ENCODE measurements at places on chromosomes 6 and 20. TPM values are rescaled to one million over a fixed set of nuclear protein-coding genes. Genes with fewer than 3 reads are reported as not detected.

DNA sequence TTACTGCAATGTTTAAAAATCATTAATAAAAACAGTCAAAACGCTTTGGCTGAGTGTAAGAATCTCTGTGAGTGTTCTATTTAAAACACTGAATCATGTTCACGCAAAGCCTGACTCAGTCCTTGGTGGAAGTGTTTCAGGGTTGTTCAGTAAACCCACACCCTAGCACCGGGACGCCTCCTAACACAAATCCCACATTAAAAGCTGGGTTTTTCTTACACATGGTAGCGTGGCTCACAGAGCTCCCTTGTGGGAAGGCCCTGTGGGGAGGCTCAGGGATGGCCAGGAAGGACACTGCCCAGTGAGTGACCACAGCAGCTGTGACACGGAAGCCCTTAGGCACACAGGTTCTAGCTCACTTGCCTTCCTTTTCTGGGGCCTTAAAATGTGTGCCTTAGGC, 80.2 kb downstream of the GMPR start:
- DNase-seq: no peak

GRCh38 chr20:50304501-50304856, 113.8 kb downstream of the CEBPB start:
- no peaks in the 10 kb centered on the region for H3K4me1 ChIP-seq
- no peak overlapping the region for H3K27ac ChIP-seq
- no peak for DNase-seq
- H3K36me3 ChIP-seq: no peaks in the 10 kb centered on the region
- no peak overlapping the region for H3K4me3 ChIP-seq
- H3K27me3 ChIP-seq: no peaks in the 10 kb centered on the region

DNA sequence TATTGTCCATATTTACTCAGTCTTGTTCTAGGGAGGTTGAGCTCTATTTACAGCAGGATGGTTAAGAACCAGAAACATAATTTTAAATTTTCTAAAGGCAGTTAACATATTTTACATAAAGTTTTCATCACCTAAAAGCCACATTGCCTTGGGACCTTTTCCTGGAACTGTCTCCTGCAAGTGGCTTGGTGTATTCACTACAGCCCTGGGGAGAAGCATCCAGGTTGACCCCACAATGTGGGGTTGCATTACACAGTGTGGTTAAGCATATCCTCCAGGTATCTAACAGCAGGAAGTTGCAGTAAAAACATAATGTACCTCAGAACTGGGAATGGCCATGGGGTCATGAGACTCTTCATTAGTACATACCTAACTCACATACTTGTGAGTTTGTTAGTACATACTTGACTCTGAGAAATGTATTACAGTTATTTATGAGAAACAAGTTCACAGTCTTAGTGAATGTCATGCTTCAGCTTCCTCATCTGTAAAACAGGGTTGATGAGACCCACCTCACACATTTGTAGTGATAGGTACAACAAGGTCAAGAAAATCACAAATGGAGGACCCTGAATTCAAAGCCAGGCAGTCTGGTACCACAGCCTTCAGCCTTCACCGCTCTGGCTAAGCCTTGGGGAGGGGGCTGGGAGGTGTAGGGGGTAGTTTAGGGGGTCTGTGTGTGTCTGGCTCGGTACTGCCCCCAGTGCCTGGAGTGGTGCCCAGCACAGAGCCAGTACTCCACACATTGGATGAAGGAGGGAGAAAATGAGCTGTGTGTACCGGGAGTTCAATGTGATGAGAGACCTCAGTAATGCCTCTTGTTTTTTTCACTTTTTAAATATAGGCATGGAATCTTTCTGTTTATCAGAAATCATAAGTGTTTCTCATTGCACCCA, 52.9 kb downstream of the KAT14 start:
- H3K4me3 ChIP-seq: no peak overlapping the region
- no peaks in the 10 kb centered on the region for H3K27me3 ChIP-seq
- H3K27ac ChIP-seq: no peak overlapping the region
- H3K36me3 ChIP-seq: peaks cover 7% of the 10 kb centered on the region
- no peak for DNase-seq

DNA sequence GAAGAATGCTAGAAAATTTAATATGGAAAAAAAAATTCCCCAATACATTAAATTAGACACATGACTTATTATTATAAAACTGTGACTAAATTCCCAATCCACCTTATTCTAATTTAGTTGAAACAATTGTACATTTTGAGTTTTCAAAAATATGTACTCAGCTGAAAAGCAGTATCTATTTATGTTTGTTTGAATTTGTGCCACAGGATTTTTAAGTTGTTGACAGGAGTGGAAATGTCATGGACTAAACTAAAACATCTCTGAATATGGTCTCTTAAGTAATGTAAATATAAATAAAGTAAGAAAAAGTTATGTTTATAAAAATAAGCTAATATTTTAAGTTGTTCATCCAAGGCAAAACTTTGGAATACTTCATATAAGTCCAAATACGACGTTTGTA, 86.9 kb downstream of the COL21A1 start:
- DNase-seq: no peak
- H3K27me3 ChIP-seq: no peaks in the 10 kb centered on the region
- no peaks in the 10 kb centered on the region for H3K36me3 ChIP-seq
- no peaks in the 10 kb centered on the region for H3K4me1 ChIP-seq
- H3K27ac ChIP-seq: no peak overlapping the region

DNA sequence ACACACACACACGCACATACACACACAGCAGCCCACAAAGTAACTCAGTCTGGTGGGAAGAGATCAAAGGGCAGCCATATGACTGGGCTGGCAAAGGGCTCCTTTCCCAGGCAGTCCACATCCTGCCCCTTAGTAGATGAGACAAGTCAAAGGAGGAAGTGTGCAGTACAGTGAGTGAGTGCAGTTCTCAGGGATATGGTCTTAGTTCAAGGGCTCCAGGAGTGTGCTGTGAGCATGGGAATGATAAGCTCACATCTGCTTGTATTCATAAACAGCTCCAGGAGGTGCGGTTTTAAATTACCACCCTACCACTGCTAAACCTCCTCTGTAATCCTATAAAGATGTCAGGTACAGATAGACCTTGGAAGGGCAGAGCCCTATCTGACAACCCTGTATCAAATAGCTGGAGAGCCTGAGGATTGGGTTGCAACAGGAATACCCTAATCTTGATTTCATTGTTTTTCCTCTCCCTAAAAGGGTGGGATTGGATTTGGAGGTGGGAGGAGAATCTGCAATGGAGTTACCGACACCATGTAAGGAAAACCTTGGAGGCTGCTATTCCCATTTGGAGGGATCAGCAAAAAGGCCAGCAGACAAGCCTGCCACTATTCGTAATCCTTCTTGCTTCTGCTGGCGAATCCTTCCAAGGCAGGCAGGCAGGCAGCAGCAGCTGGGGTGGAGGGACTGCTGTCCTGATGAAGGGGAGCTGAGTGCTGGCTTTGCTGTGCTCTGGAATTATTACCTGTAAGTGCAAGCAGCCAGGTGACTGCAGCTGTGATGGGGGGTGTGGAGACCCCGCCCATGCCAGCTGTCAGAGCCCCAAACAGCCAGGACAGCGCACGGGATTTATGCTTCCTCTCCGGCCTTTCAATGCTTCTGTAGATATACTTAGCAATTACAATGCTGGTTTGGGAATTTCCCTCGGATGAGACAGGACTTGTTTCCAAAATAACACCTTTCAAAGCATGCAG, 342.7 kb downstream of the PRL start:
- no peak for DNase-seq
- no peaks in the 10 kb centered on the region for H3K36me3 ChIP-seq
- no peaks in the 10 kb centered on the region for H3K4me1 ChIP-seq
- no peak overlapping the region for H3K4me3 ChIP-seq
- no peak overlapping the region for H3K27ac ChIP-seq

- no peak for DNase-seq
- H3K27ac ChIP-seq: peak overlapping the region; percentile 84
- no peaks in the 10 kb centered on the region for H3K27me3 ChIP-seq
- peak overlapping the region; percentile 83 for H3K4me3 ChIP-seq
- H3K36me3 ChIP-seq: no peaks in the 10 kb centered on the region
- peaks cover 5% of the 10 kb centered on the region for H3K4me1 ChIP-seq
These were observed 523 bp upstream of the COX7A2 start for GRCh38 chr6:75244063-75244584.

DNA sequence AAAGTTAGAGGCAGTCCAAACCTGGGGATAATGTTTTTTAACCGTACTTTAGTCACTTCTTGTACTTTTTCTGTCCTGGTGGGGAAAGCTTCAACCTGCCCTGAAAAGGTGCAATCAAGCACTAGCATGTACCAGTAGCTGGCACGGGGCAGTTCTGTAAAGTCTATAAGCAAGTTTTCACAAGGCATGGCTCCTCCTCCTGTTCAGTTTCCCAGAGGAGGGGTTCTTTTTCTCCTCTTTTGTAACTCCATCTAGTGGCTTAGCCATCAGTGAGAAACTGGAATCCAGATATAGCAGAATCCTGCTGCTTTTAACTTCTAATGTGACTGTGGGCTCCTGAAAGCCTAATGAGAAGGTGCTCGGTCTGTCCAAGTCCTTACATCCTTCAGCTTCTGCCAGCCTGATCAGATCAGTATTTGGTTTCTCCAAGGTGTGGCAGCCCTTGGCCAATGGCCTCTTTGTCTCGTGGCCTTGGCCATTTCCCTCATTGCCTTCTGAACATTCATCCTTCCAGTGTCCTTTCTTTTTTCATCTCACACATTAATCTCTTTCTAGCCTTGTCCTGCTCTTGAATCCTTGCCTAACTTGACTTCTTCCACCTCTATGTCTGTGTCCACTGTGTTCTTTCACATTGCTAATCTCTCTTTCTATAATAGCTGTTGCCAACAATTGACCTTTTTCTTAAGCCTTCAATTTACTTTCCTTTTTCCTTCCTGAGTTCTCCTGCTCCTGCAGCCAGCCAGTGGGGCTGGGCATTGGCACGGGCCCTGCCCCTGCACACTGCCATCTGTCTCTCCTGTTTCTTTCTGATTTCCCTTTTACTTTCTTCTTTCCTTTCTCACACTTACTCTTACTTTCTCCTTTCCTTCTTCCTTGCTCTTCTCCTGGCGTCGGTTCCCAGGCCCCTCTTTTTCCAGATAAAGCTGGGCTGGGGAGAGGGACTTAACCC, 222.0 kb upstream of the SYNCRIP start:
- no peaks in the 10 kb centered on the region for H3K27me3 ChIP-seq
- no peaks in the 10 kb centered on the region for H3K36me3 ChIP-seq
- no peak overlapping the region for H3K27ac ChIP-seq
- no peak overlapping the region for H3K4me3 ChIP-seq
- no peak for DNase-seq
- peaks cover 5% of the 10 kb centered on the region for H3K4me1 ChIP-seq

DNA sequence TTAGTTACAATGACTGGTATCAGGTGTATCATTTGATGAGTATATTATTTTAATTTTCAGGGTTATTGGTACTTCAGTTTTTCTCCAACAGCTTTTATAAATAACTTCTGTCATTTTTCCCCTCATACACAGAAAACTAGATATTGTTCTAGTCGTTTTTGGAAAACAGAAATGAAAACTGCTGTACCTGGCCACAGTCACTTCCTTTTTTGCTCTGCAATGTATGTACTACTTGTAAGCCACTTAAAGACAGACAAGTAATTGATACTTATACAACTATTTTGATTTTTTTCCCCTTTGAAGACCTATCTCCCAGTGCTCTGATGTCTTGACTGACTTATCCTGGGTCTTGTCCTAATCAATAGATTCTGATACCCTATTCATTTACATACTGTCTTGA, 218.6 kb upstream of the RUNX2 start:
- H3K4me3 ChIP-seq: no peak overlapping the region
- no peak overlapping the region for H3K27ac ChIP-seq
- H3K4me1 ChIP-seq: no peaks in the 10 kb centered on the region
- no peak for DNase-seq
- no peaks in the 10 kb centered on the region for H3K36me3 ChIP-seq

DNA sequence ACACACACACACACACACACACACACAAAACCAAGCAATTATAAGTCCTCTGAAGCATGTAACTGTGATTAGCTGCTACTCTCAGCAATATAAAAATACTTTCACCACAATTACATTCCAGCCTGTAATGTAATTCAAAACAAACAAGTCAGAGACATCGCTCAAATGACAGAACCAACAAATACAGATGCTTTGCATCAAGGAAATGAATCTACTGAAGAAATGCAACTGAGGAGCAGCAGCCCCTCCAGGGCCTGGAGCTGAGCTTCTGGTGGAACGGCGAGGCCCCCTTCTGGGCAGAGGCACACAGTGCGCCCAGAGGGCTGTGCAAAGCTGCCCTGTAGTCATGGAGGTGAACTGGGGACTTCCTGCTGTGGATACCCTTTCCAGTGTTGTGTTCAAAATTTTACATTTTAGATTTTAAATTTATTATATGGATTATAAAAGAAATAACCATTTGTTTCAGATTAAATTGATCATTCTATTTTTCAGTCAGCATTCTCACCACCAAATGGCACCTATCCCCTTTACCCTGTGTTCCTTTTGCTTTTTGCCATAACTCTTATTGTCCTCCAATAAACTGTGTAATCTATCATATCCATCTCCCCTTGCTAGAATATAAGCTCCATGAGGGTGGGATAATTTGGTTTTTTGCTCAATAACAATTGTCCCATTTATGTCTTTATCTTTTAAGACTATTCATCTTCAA, 23.2 kb downstream of the ADAT2 start:
- DNase-seq: peak; percentile 55
- H3K4me3 ChIP-seq: no peak overlapping the region
- H3K27ac ChIP-seq: no peak overlapping the region
- H3K27me3 ChIP-seq: no peaks in the 10 kb centered on the region
- H3K36me3 ChIP-seq: peaks cover 3% of the 10 kb centered on the region

DNA sequence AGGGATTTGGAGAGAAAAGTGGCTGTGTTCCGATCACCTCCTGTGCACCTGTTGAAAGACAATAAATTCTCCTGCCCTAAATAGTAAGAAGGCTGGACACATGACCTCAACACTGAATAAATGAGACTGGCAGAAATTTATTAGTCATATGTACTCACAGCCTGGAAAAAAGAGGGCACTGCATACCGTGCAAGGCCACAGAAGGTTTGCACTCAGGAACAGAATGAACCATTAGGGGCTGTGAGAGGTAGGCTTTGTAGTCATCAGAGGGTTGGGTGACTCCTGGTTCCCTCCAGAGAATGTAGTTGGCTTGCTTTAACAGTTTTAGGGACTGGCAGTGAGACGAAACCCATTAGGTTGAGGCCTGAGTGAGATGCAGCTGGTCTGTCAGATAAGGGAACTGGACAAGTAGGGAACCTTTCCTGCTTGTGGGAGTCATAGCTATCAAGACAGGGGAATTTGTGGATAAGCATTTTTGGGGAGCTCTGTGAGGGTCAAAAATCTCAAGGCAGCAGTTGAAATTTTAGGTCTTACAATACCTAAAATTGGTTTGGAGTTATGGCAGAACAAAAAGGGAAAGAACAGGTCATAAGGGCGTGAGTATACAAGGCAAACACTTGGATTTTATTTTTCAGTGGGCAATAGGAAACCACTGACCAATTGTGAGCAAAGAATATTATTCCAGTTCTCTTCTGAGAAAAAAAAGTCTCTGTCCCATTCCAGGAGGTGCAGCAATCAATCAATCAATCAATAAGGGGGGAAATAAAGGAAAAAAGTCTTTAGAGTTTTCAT, 67.9 kb upstream of the BTN3A2 start:
- DNase-seq: no peak
- H3K4me3 ChIP-seq: no peak overlapping the region
- no peaks in the 10 kb centered on the region for H3K36me3 ChIP-seq
- no peaks in the 10 kb centered on the region for H3K27me3 ChIP-seq
- peak overlapping the region; percentile 78 for H3K27ac ChIP-seq
- no peaks in the 10 kb centered on the region for H3K4me1 ChIP-seq

Gene CST2
- total RNA-seq: not detected

Gene MAS1
- not detected for total RNA-seq

Gene MUC21
- total RNA-seq: not detected

Gene TSPO2
- not detected for total RNA-seq
